ENCODE measurements at places on chromosomes 3 and 15.

GRCh38 chr3:106842151-106842550 is 535.1 kb upstream of the CCDC54 start:
- DNase-seq: no peak

DNA sequence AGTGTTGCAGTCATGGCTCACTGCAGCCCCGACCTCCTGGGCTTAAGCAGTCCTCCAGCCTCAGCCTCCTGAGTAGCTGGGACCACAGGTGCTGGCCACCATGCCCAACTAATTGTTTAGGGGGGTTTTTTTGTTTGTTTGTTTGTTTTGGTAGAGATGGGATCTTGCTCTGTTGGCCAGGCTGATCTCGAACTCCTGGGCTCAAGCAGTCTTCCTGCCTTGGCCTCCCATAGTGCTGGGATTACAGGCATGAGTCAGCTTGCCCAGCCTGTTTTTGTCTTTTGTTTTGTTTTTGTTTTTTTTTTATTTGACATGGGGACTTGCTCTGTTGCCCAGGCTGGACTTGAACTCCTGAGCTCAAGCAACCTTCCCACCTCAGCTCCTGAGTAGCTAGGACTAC is 17.4 kb downstream of the NDUFB5 start:
- DNase-seq: no peak

- no peak for DNase-seq
These were observed 44.6 kb downstream of the GXYLT2 start for GRCh38 chr3:72932416-72932815.

- DNase-seq: no peak
These were observed at the start of gene GHSR for GRCh38 chr3:172447611-172448579. GHSR (minus strand) TSS chr3:172448456; CDS start chr3:172448413, 43 bp downstream.

GRCh38 chr3:184552863-184553262 is 8.7 kb upstream of the EPHB3 start:
- no peak for DNase-seq

- DNase-seq: no peak
These were observed 10.0 kb downstream of the PAQR9 start for GRCh38 chr3:142953443-142953842.

- no peak for DNase-seq
These were observed 169.9 kb downstream of the MECOM start for GRCh38 chr3:169493521-169494141.

- no peak for DNase-seq
These were observed 2.3 kb downstream of the PHLDB2 start for GRCh38 chr3:111861391-111861790.

Measured in stimulated activated CD8-positive, alpha-beta memory T cell treated with anti-CD3 and anti-CD28 coated beads, Interleukin-12 subunit alpha, Interleukin-12 subunit beta, amount 100 ng/mL, for 4 hours (primary cell).